ENCODE measurements at places on chromosomes 1 and 21.

GRCh38 chr1:172779491-172779890 lies 120.6 kb downstream of the FASLG start:
- no peak for DNase-seq

DNA sequence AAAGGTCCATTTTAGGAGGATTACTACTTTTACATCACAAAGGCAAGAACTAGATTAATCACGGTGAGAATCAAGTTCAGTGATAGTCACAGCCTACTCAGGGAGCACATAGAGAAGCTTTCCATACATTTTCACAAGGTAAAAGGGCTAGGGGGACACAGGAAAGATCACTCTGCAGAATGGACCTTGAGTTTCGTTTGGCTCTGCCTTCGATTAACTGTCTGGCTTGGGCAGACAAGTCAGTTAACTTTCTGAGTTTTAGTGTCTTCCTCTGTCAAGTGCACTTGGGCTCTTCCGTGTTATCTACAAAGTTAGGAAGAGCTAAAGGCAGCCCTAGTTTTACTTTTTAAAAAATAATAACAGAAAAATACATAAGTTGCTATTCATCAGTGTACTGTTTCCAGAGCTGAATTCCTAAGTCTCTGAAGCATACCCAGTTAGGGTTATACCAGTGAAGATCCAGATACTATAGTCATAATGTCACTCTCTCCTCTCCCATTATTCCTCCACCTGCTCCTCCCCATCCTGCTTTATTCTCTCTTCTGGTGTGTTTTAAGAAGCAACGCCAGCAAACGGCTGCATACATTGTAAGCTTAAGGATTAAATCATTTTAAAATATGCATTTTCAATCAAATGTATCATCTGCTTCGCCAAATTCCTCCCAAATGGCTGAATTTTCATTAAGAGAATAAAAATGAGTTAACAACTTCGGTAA lies 1.7 kb downstream of the CEP170 start:
- no peak for DNase-seq

DNA sequence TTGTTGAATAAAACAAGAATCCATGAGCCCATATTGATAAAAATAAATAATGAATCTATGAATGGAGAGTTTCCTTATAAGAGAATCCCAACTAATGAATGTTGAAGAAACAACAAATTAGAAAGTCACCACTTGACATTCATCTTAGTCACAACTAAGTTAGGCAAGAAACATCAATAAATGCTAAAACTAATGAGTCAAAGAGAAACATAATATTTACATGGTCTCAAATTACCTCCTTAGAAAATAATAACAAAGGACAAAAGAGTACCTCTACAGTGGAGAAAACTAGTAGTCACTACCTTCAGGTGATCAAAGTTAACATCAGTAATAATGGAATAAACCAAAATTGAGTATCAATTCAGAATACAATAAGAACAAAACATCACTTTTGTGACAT lies 93.5 kb downstream of the AKT3 start:
- no peak for DNase-seq

DNA sequence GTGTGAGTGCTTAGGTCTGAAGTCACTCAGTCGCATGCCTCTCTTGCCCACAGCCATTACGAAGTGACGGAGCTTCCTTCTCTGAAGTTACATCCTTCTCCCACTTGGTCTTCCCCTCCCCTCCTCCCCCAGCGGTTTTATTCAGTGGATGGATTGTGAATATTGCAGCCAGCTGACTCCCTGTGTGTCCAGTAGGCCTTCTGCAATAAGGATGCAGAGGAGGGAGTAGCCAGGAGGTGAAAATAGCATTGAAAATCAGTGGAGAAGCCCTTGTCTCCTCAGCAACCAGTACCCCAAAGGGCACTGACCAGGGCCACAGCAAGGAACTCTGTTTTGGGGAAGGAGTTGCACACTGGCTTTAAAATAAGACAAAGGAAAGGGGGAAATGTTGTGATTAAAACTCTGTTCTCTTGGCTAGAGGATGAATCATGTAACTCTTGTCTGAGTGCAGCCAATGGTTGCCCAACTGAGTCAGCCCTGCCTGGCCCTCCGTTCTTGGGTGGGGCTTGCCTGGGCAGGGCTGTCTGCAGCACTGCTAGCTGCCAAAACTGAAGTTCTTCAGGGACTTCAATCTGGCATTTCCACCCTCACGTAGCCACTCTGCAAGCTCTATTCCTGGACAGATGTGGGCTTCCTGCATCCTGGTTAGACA lies 4.3 kb downstream of the S100A10 start:
- peak; percentile 35 for DNase-seq

GRCh38 chr1:110726755-110727154 lies 52.0 kb upstream of the KCNA3 start:
- DNase-seq: no peak

DNA sequence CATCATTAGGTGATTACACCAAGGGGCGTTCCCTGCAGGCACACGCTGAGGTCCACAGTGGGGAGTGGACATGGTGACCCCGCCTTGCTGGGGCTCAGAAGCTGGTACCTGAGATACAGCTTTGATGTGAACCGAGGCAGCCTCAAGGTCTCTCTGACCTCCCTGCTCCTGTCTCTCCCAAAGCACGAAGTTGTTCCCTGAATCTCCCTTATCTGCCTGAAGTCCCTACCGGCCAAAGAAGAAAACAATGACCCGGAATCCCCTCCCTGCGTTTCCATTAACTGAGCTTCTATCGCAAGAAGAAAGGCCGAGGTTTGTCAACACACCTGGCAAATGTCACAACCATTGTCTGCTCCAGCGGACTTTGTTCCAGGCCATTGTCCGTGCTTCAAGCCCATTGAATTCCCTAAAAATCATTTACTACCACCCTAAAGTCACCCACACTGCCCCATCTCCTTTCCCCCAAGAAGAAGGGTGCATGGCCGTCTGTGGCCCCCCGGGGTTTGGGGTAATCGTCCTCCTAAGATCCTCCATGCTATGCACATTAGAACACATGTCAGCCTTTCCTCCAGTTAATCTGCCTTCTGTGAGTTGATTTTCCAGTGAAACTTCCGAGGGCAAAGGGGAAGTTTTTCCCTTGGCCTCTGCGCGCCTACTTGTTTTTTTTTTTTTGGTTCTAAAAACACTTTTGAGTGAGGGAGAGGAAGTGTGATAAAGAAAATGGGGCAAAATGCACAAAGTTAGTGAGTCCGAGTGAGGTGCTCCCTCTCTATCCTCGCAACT lies 48.1 kb upstream of the COL18A1 start:
- no peak for DNase-seq

GRCh38 chr1:46927249-46927835 lies 13.9 kb downstream of the CYP4A11 start:
- no peak for DNase-seq

DNA sequence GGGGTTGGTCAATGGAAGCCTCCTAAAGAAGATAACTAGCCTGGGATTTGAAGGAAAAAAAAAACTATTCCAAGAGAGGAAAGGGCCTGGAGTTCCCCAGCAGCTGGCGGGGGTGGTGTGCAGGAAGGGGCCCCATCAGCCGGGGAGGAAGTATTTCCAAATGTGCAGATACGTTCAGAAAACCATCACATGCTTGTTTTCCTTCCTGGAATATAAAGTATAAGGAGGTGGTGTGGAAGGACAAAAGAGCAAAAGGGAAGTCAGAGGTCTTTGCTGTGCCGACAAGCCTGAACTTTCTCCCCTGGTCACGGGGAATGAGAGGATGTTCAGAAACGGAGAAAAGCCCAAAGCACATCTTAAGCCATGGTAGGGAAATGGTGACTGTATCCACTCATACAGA lies 72.0 kb upstream of the BACE2 start:
- no peak for DNase-seq

DNA sequence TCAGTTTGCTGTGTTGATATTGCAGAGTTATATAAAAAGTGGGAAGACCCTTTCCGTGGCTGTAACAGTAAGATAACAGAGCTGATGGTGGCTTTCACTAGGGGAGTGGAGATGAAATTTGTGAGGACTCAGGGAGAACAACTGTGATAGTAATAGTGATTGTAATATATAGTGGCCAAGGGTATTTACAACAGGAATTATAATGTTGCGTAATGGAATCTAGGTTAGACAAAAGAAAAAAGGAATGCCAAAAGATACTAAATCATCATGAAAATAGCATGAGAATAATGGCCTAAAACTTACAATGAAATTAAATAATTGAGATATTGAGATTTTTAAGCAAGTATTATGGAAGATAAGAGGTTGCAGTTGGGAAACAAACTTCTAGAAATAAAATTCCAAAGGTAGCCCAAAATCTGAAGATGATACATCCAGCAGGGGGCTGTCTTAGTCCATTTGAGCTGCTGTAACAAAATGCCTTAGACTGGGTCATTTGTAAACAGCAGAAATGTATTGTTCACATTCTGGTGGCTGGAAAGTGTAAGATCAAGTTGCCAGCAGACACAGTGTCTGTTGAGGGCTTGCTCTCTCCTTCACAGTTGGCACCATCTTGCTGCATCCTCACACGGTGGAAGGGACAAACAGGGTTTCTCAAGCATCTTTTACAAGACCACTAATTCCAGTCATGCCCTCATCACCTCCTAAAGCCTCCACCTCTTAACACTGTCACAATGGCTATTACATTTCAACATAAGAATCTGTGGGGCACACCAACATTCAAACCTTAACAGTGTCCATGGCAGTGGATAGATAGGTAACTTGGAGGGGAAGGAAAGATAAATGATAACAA lies 711.2 kb downstream of the MRPL39 start:
- DNase-seq: no peak

DNA sequence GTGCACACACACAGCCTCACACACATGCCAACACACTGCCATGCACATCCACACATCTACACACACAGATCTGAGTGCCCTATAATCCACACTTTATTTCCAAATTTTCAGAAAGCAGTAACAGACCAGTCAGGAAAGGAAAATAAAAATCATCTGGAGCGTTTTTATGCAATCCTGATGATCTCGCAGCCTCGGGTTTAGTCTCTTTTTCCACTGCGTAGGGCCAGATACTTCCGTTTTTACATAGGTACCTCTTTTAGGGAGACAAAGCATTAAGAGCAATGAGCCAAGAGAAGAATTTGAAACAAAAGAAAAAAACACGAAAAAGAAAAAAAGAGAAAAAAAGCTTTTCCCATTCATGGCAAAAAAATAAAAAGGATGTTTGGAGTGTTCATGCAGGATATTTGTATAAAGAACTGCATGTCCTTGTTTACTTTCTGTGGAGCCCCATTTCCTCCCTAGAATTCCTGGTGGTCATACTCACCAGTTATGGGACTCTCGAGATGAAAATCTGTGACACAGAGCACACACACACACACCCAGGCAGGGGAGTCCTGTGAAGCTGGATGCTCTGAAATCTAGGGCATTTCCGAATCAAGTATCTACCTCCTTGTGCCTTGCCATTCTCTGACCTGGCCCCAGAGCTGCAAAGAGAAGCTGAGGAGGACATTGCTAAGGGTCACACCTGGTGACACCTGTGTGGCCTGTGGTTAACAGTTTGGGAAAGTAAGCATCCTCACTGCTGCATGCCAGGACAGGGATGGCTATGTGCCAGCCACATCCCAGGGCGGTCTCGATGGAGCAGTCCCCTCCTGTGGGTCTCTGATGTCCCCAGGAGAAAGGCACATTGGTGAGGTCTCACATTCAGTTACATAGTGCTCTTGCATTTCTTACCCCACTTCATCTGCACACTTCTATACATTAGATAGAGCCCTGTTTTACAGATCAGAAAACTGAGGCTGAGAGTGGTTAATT lies 83.6 kb downstream of the RUNX1 start:
- DNase-seq: no peak

DNA sequence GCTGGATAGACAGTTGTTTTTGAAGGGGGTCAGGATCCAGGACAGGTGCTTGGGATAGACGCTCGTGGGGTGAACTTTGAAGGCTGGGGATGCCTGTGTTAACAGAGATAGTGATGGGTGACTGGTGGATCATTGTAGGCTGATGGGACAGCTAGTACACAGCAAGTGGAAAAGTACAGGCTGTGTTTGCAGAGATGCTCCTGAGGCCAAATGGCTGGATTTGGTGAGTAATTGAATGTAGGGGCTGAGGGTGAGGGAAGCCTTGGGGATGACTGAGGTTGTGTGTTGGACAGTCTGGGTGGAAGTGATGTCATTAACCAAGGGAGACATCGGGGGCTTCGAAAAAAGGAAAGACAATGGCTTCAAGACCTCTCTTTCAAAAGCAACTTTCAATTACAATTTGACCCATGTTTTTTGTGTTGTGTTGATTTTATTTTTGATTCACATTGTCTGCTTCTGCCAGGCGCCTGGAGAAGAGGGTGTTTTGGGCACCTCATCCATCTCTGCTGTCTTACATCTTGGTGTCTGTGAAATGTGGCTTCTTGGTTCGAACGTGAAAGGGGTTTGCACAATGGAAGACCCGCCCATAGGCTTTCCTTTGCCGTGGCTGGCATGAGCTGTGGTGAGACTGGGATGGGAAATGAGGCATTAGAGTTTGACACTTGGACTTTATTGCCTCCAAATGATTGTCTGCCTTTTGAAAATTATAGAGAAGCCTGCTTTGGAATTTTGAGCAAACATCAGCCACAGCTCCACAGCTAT lies 147.5 kb downstream of the FOXD2 start:
- no peak for DNase-seq

DNA sequence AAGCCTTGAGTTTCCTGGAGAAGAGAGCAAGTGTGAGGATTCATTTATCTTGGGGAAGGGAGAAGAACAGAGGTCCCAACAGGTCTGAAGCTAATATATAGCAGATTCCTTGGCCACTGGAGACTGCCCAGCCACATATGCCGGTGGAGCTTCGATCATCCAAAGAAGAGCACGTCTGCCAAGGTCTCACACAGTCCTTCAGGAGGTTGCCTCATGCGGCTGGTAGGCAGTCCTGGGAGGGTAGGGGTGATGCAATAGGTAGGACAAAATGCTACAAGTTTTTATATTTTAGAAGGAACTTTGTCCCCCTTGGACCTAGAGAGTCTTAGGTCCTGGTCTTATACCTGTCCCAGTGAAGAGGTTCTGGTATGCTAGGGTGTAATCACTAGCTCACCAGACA lies 582.5 kb downstream of the DPYD start:
- no peak for DNase-seq

DNA sequence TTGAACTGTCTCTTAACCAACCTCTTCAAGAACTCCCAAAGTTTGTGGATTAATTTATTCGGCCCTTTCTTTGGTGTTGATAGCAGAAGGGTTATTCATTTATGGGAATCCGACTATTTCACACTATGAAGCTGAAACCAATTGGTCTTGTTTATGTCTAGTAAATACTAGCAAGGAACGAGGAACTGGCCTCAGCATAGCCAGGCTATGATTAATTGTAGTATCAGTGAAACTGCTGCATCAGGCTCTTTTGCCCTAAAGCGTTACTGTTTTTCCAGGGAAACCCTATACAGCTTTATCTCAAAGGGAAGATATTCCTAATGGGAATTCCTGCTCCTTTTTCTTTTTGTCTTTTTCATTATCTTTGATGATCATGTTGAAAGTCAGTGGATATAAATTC lies 35.1 kb downstream of the CLEC20A start:
- DNase-seq: no peak
